Fibroblast of gingiva (primary cell): ENCODE measurements at places on chromosomes 4 and X.

DNA sequence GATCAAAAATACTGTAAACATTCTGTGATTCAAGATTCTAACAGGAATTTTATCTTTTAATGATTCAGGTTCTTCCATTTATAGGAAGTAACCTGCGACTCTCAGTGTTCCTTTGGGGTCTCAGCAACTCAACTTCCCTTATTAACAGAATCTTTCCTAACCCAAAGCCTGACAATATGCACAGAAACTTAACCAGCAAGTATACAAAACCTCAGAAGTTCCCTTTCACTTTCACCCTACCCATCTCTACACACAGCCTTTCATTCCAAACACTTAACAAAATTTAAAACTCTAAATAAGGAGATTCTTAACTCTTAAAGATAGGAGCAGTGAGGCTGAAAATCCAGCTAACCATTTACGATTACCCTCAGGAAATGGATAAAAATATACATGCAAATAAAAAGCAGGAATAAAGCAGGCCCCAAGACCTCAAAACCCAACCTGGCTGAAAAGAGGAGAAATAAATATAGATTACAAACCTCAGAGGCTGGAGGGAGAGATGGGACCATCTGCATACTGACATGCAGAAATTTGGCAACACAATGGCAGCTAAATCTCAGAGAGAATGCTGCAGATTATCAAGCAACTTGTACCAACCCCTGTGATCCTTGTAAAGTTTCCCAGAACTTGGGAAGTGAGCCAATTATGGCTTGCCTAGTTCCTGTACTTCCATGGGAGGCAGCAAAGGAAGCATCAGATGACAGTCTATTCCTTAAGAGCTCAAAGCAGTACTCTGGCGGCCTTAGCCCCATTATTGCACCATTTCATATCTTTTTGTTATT, 101.0 kb downstream of the ATP11C start:
- peak; percentile 67 for DNase-seq

DNA sequence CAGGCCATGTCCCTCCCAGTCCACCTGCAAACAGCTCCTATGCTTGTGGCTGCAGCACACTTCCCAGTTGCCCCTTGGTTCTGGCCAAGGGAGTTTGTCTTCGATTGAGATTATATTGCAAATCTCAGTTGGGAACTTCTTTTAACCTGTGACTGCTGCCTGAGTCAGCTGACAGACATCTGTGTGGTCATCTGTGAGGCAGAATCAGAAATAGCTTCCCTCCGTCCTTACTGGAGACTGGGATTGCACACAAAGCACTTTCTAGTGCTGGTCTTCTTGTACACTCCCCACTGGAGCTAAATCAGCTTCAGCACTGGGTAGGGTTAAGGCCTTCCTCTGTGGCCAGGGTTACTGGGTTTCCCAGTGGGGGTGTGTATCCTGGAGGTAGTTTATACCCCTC, 34.3 kb downstream of the ZNF330 start:
- DNase-seq, result no peak

DNA sequence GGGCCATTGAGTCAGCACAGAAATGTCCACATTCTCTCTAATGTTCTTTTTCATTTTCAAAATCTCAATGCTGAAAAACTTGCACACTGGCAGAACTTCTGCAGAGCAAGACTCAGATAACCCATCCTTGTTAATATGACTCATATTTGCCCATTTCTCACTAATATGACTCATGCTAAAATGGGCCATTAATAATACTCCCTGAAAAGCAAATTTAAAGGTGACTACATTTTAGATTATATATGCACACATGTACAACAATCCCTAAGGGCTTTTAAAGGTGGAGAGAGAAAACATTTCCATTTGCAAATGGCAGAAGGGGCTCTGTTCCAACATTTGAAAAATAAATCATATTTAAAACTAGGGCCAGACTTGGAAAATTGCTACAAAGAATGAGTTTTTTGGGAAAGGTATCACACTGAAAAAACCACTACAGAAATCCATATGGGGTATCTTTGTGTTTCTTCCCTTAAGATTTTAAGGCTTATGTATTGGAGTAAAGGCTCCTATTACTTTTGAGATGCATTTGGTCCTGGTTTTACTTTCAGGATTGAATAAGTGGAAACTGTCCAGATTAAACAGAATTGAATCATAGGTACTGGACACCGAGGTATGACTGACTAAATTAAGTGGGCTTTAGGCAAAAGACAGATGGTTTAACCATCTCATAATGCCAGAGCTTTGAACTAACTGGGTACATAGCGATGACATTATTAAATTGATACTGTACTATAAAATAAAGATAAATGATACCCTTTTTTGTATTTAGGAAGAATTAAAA, 30.0 kb downstream of the TLR2 start:
- DNase-seq, result no peak

DNA sequence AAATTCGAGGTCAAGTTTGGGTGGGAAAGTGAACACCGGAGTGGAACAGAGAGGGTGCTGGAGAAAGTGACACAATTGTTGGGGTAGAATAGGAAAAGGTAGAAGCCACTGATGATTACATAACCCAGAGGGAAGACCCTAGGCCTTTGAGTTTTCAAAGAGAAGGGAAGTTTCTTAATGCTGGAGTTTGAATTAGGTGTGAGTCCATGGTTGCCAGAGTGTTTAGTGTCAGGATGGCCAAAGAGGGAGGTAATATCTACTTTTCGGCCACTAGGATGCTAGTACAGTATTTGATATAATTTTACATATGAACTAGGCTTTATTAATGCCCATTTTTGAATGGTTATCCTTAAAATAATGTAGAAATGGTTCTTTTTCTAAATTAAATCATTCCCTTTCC, 5.4 kb downstream of the BCORL1 start:
- no peak for DNase-seq

GRCh38 chr4:93475730-93476129, 352.8 kb upstream of the ATOH1 start:
- DNase-seq, result no peak

GRCh38 chrX:23811656-23812055, 28.7 kb downstream of the SAT1 start:
- DNase-seq, result no peak

DNA sequence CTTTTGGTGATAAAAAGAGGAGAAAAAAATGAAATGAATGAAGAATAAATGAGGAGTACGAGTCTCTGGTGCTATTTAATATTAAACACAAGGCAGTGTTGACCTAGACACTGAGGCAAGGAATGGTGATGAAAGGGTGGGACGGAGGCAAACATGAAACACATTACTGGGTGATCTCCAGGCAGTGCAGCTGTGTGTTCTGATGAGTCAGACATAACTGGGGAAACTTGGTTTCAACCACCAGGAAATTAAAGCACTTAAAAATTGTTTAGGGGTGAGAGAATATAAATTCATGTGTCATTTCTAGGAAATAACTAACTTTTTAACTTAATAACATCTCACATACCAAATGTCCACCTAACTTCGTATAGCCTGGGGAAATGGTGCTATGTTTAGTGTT, 19.7 kb upstream of the CXCL6 start:
- DNase-seq, result peak; percentile 68

GRCh38 chr4:167176723-167177367, 57.4 kb downstream of the SPOCK3 start:
- DNase-seq, result no peak

- no peak for DNase-seq
Observed at GRCh38 chrX:23540532-23540931, 126.8 kb upstream of the PRDX4 start.

DNA sequence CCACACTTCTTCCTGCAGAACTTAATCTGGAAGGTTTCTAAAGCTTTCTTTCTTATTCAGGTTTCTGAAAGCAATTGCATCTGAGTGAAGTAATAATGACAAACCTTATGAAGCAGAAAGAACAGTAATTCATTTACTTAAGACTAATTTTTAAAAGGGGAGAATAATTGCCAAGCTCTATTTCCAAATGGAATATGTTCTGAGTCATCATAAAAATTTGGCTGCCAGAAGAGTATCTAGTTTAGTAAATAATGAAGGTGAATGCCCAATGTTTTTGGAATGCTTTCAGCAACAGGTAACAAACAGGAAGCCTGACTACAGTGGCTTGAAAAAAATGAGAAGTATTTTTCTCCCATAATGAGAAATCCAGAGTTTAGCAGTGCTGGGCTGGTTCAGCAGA, 227.3 kb upstream of the TET2 start:
- DNase-seq, result no peak

DNA sequence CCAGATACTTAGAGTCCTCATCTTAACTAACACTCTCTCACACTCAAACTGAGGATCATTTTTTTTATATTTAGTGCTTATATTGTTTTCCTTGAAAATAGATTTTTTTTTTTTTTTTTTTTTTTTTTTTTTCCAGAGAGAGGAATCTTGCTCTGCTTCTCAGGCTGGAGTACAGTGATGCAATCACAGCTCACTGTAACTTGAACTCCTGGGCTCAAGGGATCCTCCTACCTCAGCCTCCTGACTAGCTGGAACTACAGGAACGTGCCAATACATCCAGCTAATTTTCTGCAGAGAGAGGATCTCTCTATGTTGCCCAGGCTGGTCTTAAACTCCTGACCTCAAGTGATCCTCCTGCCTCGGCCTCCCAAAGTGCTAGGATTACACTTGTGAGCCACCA, 650.3 kb upstream of the ATOH1 start:
- no peak for DNase-seq

- no peak for DNase-seq
Observed at GRCh38 chr4:17763931-17764330, 17.5 kb downstream of the FAM184B start.
